Stimulated activated CD8-positive, alpha-beta memory T cell treated with anti-CD3 and anti-CD28 coated beads, Interleukin-15, amount 100 ng/mL, for 24 hours (primary cell): ENCODE measurements at places on chromosomes 1 and 21.

DNA sequence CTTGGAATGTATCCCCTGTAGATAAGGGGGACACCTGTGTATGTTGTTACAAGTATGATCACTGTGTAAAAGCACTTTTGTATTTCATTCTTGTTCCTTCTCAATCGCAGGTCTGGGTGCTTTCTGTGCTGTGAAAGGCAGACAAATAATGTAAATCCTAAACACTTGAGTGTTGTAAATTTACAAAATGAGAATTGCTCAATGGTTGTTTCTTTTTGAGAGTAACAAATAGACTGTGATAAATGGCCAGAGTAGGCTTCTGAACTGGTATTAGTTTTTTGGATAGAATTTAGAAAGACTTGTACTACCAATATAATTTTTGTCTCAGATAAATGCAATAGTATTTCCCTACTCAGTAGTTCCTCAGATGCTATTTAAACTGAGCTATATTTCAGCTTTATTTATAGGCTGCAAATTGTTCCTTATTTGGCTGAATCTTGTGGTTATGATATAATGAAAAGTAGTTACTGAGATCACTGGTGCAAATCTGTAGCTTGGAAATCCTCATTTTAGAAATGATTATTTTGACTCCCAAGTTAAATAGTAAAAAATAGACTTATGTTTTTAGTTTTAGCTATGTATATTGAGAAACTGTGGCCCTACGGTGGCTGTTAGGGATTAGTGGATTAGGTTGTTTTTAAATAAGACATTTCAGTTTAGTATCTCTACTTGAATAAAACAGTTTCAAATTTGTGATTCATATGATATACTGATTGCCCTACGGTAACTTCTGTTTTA, 9.2 kb downstream of the BACH1 start:
- DNase-seq = no peak

DNA sequence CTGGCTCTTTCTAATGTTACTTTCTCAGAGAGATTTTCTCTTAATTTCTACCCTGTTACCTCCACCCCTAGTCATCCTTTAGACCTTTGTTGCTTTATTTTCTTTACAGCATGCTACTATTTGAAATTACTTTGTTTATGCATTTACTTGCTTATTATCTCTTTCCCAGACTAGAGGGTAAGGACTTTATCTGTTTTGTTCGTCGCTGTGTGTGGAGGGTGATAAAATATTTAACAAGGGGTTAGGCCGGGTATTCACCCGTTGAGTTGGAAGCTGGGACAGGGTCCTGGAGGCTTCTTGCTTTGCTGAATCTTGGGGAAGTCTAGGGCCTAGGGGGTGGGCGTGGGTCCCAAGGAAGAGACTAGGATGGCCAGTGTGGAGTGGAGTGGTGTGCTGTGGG, 43.6 kb downstream of the CDC14A start:
- no peak for DNase-seq

DNA sequence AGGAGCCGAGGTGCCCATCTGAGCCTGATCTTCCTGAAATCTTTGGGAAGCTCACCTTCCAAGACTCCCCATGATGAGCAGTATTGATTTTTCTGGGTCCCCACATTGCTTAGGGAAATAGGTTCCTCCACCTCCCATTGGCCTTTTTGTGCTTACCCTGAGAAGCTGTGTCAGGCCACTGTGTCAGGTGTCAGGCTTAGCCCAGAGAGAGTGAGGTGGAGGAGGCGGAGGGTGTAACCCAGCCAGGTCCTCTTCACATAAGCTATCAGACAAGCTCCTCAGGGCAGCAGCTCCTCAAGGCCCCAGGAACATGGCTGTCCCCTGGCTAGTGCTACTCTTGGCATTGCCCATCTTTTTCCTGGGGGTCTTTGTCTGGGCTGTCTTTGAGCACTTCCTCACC, 352 bp downstream of the AADACL4 start:
- DNase-seq = no peak

GRCh38 chr1:109482791-109483671, 674 bp upstream of the ATXN7L2 start:
- no peak for DNase-seq

DNA sequence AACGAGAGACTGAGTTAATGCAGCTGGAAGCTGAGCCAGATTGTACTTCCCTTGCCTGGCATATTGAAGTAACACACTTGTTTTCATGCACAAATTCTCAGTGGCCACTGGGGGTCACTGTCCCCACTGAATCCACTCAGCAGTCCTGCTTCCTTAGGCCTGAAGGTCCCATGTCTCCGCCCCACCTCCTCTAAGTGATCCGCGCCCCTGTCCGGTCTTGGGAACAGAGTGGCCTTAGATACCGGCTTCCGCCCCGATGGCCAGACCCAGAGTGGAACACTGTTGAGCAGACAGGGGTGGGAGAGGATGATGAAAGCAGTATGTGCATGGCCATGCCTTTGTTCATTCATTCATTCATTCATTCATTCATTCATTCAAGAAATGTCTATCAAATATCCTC, 34.8 kb downstream of the CHAF1B start:
- DNase-seq = no peak

DNA sequence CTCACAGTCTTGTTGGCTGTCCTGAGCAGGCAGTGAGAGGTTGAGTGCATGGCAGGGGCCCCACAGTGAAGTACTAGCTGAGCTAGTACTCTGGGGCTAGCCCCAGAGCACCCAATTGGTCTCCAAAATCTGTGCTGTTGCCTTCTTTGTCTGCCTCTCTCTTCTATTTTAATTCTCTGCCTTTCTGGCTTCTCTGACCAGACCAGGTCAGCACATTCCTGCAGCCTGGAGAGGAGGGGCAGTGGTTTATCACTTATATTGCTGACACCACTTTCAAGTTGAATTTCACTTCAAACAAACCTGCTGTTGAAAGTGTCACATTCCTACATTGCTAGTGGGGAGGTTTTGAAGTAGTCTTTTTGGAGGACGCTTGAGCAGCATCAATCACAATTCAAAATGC, 628.7 kb downstream of the PTPRU start:
- DNase-seq = no peak

DNA sequence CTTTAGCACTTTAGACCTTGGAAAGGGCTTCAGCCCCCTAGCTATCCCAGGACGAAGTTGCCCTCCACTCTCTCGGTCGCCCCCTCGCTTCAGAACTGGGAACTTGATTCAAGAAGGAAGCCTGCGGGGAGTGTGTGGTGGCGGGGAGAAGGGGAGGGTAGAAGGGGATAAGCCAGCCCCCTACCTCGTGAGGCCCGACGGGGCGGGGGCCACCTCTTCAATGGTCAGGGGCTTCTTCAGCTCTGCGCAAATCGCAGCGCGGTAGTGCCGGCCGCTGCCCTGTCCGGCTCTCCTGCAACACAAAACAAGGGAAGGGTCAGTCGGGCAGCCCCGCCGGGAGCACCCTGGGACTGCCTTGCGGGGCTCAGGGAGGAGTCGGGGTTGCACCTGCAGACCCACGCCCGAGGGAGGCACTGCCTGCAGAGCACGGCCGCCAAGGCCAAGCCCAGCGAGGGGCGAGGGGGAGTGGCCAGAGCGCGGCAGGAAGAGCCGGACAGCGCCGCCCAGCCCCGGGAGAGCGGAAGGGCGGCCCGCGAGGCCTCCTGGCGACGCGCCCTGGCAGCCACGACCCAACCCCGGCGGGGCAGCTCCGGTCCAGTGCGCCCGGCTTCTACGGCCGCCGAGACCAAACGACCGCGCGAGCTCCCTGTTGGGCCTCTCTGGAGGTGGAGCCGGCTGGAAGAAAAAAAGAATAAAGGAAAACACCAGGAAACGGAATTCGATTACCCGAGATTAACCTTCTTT, 56.2 kb upstream of the RASAL2 start:
- no peak for DNase-seq

DNA sequence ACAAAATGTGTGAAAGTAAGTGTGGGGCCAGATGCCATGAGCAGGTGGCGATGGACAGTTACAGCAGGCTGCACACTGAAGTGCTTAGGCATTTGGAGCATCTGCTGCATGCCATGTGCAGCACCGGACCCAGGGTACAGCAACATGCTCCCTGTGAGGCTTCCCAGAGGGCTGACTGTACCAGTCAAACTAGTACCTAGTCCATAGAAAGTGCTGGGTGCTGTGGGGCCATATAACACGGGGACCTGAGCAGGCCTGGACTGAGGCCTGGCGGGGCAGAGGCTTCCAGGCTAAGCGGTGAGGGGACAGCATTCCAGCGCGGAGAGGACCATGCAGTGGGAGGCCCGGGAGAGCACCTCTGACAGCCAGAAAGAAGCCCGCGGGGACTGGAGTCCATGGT, 29.9 kb upstream of the PKP1 start:
- no peak for DNase-seq

DNA sequence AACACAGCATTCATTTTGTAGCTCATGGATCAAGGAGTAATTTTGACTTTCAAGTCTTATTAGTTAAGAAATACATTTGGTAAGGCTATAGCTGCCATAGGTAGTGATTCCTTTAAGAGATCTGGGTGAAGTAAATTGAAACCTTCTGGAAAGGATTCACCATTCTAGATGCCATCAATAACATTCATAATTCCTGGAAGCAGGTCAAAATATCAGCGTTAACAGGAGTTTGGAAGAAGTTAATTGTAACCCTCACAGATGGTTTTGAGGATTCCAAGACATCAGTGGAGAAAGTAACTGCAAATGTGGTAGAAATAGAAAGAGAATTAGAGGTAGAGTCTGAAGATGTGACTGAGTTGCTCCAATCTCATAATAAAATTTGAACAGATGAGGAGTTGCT, 216.6 kb downstream of the GREM2 start:
- DNase-seq = no peak

- no peak for DNase-seq
These were observed 215.8 kb downstream of the COL24A1 start for GRCh38 chr1:85940656-85941306.

DNA sequence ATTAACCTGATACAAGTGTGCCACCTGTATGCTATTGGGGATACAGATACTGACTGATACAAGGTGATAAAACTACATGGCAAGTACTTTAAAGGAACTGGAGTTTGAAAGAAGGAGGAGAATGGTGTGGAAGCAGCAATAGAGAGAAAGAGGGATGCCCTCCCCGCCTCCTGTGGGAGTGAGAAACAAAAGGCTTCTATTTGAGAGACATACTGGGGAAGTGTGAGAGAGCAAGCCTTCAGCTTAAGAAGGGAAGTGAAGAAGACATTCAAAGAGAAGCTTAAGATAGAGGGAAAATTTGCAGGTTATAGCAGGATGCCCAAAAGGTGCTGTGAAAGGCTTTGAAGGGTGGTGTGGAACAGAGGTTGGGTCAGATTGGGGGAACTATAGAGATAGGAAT, 7.7 kb upstream of the ALG14 start:
- no peak for DNase-seq

DNA sequence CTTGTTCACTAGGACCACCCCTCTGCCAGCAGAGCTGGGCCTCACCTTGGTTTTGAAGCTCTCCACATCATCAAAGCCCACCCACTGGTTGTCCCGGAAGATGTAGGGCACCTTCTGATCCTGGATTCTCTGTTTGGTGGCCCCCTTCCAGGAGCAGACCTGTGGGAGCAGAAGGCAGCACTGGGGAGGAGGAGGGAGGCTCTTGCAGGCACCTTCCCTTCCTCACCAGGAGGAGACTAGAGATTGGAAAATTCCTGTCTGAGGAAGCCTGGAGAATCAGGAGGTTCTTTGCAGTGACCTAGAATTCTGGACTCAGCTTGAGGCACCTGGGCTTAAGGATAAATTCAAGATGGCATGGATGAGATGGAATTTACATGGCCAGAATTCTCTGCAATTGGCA, 10.3 kb downstream of the CHIT1 start:
- no peak for DNase-seq

GRCh38 chr1:165600793-165601192, 30.2 kb upstream of the MGST3 start:
- DNase-seq = no peak

- no peak for DNase-seq
These were observed 1.7 kb downstream of the CAMK1G start for GRCh38 chr1:209585197-209585596.

- no peak for DNase-seq
These were observed 23.6 kb downstream of the ZBTB18 start for GRCh38 chr1:244074559-244075171.

- DNase-seq = no peak
These were observed 29.2 kb upstream of the WNT4 start for GRCh38 chr1:22171951-22172715.

- no peak for DNase-seq
These were observed 134.6 kb upstream of the BARHL2 start for GRCh38 chr1:90851711-90852050.

DNA sequence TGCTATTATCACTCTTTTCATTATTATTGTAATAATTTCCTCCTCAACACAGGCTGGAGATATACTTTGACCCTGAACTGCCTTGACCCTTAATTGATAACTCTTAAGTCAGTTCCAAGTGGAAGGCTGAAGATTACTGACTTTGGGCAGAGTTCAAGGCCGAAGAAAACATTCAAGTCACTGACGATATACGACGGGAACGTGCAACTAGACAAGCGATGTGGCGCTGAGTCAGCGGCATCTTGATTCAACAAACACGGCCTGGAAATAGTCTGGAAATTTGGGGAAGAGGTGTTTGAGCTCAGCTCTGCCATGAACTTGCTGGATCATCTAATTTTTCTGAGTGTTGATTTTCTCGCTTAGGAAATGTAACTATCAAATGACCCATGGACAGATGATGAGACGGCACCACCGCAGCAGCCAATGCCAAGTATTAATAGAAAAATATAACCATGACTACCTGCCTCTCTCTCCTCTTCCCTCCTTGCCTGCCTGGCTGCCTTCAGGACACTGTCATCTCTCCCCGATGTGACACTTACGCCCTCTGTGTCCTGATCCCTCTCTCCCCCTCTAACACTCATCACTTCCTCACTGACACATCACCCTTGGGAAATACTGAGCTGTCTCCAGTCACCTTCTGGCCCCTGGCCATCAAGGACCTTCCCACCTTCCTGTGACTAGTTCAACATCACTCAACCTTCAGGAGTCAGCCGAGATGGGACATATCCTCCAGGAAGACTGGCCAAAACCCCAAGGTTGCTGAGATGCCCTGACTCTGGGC, 49.4 kb downstream of the TMCO4 start:
- DNase-seq = no peak

- no peak for DNase-seq
These were observed 488 bp downstream of the DBT start for GRCh38 chr1:100249155-100249536.

GRCh38 chr1:168301664-168302320, 21.1 kb downstream of the TBX19 start:
- no peak for DNase-seq

- DNase-seq = no peak
These were observed 208 bp upstream of the MYBPH start for GRCh38 chr1:203175827-203176241.

DNA sequence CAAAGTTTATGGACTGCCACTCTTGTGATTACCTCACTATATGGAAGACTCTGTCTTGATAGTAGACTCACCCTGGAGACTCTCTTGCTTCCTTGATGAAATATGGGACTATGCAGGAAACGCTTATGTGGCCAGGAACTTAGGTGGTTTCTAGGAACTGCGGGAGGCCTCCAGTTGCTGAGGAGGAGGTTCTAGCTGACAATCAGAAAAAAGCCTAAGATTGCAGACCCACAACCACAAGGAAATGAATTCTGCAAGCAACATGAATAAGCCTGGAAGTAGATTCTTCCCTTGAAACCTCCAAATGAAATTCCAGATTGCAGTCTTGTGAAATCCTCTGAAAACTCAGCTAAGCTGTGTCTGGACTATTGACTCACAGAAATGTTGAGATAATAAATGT, 88.9 kb upstream of the COL11A1 start:
- DNase-seq = no peak

GRCh38 chr1:171256940-171257606, 8.8 kb downstream of the FMO1 start:
- no peak for DNase-seq
